Suppressor macrophage treated with lipopolysaccharide for 1 hour (primary cell): ENCODE measurements at places on chromosomes 2 and 18.

DNA sequence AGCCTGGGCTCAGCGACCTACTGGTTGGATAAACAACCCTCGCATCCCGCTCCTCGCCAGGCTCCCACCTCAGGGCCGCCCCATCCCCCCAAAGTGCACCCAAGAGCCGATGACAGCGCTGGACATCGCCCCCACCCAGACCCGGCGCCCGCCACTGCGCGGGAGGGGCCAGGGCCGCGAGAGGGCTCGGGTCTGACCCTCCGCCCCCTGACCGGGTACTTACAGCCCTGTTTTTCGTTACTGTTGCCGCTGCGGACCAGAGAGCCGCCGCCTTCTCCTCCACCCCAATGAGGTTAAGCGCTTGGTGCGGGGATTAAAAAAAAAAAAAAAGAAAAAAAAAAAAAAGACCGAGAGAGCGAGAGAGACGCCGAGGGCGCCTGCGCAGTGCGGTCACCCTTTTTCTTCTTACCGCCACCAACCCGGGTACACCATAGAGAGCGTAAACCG is at the start of gene CLASP1:
CLASP1 (minus strand) TSS at position 314 of the 447 bp plus-strand sequence. CDS start 43,567 bp downstream, outside the sequence.
- no peak for DNase-seq

DNA sequence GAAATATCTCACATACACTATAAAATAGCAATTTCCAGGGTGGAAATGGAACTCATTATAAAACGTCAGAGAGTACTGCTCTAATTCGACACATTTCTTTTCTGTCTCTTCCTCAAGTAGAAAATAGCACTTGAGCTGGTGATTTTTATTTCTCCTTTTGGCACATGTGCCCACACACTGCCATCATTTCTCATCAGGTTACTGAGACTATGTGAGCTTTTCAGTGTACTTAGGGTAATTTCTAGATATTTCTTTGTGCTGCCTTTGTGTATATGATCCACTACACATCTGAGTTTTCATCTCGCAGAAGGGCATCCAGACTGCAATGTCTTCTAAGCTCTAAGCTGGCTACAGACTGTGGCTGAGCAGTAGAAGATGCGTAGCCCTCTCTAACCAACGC is 62.1 kb upstream of the PGAP1 start:
- DNase-seq, result peak; percentile 48

GRCh38 chr2:102080451-102081242 is 61.9 kb upstream of the IL1R1 start:
- DNase-seq, result no peak

DNA sequence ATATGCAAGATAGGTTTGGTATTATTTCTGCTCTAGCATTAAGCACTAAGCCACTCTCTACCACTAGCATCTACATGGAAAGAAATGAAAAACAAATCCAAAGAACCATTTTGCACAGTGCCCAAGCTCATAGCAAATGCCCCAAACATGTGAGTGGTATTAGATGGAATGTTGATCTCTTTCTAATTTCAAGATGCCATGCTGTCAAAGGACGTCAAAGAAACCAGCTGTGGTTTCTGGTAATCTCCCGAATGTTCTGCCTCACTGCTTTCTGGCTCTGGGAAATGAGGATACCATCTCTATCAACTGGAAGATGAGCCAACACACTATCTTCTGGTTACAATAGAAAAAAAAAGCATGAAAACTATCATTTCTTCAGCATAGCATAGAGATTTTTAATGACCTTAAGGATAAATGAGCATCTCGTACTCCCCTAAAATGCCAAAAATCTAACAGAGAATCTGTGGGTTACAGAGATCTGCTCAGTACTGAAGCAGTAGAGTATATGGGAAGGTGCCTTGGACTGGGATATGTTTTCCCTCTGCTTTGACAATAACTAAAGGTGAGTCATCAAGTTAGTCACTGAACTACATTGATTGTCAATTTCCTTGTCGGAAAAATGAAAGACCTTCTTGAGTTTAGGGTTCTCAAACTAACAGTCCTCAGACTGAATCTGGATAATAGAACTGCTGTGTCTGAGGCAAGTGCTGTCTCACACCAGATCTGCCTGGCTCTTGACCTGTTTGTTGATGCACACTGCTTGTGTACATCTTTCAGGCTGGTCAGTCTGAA is 244.8 kb upstream of the NCKAP5 start:
- DNase-seq, result no peak

DNA sequence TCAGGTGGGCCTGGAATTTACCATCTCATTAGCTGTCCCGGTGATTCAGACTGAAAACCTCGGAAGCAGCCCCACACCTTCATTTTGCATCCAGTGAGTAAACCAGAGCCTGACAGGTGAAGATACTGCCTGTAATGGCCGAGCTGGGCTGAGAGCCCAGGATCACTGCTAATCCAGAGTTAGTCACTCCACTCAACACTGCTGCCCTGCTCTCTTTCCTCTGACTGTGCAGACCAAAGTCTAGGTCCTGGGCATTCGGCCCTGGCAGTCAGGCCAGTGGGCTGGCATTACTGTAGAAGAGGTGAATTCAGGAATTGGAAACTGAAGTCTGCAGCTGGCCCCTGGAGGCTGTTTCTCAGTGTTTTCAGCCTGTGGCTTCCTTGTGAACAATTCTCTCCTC is 44.3 kb downstream of the TMEM17 start:
- DNase-seq, result no peak

GRCh38 chr2:208097801-208098200 is 26.5 kb downstream of the CRYGD start:
- no peak for DNase-seq

DNA sequence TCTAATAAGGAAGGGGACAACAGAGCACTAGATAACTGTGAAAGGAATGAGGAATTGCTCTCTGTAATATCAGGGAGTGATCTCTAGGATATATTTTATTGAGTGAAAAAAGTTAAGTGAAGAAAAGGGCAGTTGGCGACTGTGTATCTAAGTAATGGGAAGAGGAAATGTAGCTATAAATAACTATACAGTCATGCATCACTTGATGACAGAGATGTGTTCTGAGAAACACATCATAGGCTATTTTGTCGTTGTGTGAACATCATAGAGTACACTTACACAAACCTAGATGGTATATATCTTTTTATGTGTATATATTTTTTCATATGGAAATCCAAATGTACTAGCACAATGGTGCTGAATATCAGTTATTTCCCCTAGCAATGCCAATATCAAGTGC is 329.3 kb downstream of the TXNL1 start:
- peak; percentile 38 for DNase-seq

- DNase-seq, result no peak
Observed at GRCh38 chr2:78993518-78994148, 31.9 kb upstream of the REG3G start.

- no peak for DNase-seq
Observed at GRCh38 chr2:75560022-75560767, 544 bp downstream of the EVA1A start.

DNA sequence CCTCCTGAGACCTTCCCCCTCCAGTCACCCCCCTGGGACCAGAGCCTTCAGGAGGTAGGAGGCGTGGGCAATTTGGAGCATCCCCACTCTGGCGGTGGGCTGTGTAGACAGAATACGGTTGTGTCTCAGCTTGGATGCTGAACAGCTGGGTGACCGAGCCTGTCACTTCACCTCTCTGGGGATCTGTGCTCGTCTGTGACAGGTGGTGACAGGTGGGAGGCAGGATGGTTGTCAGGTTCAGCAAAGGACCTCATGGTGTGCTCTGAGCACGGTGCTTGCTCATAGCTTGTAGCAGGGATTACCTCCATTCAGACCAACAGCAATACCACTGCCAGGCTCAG is 186.5 kb upstream of the HS6ST1 start:
- DNase-seq, result no peak

DNA sequence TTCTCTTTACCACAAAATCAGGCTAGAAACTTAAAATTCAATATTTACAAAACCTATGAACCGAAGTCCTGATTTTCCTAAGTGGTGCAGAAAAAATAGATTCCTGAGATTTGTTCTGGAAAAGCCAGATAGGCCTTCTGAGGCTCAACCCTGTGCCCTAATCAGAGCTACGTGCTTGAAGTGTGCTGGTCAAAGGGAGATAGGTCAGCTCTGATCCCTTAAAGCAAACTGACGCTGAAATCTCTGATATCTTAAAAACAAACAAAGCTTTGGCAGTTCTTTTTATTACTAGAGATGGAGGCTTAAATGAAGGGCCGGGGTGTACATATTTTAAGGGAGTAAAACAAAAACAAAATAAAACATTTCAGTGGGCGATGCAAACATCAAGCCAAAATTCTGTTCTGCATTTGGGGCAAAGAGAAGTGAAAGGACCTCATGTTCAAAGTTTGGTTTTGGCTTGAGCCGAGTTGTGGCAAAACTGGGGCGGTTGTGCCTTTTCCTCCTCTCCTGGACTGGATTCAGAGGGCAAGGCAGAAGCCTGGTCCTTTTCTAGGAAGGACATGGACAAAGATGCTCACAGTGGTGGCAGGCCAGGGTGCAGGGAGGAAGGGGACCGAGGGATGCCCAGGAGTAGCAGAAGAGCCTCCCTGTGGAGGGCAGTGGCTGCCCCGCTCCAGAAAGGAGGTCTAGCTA is 295.0 kb downstream of the CDCA7 start:
- DNase-seq, result no peak

DNA sequence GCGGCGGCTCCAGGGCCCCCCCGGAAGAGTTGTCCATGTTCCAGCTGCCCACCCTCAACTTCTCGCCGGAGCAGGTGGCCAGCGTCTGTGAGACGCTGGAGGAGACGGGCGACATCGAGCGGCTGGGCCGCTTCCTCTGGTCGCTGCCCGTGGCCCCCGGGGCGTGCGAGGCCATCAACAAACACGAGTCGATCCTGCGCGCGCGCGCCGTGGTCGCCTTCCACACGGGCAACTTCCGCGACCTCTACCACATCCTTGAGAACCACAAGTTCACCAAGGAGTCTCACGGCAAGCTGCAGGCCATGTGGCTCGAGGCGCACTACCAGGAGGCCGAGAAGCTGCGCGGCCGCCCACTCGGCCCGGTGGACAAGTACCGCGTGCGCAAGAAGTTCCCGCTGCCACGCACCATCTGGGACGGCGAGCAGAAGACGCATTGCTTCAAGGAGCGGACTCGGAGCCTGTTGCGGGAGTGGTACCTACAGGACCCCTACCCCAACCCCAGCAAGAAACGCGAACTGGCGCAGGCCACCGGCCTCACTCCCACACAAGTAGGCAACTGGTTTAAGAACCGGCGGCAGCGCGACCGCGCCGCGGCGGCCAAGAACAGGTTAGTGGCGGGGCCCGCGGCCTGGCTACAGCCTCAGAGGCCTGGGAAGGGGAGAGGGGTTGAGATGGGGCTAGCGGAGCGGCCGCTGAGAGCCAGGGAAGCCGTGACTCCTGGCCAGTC is 965 bp downstream of the SIX3 start:
- DNase-seq, result no peak

DNA sequence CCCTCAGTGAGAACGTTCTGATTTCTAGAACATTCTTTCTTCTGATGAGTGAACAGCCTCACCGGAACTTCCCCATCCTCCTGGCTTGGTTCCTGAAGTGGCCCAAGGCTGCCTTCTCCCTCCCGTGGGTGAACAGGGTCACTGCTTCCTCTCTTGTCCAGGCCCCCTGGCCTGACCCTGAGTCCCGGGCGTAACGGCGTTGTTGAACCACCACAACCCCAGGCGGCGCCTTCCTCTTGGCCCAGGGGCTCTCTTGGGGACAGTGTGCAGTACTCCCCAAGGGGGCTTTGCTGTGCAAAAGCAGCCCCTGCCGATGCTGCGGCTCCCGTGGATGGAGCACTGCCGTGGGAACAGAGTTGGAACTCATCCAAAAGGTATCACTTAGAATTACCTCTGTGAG is 147.2 kb downstream of the TSN start:
- DNase-seq, result no peak

DNA sequence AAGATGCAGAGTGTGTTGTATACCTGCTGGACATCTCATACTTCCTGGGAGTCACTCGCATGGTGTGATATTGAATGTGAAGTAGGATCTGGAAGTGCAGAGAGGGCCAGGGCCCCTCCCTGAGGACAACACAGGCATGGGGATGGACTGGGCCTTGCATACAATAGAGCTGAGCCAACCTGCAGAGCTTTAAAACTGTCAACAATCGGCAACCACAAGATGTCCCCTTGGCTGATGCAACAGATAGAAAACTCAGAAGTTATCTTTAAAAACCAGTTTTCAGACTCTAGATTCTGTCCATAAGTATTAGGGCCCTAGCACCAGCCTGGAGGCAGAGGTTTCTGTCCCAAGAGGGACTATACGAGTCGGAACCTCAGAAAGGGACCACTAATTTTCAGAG is 19.7 kb downstream of the EVA1A start:
- no peak for DNase-seq

DNA sequence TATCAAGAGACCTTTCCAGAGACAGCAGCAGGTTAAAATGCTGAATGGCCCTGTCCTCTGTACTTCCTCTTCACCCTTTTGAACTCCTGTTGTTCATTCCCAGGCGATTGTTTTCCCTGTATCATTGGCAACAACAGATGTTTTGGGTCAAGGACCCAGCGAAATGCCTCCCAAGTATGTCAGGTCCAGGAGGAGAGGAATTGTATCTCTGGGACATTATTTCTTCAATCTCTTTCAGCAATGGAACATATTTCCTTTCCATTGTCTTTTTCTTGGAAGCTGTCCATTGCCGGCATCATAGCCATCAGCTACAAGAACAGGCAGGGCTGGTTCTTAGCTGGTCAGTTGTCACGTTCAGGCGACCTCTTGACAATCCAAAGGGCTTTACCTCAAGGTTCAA is 76.2 kb downstream of the NRP2 start:
- no peak for DNase-seq

GRCh38 chr18:73315381-73315780 is 447.6 kb upstream of the NETO1 start:
- DNase-seq, result no peak

- DNase-seq, result peak; percentile 52
Observed at GRCh38 chr2:100237770-100238169, 84.5 kb downstream of the LONRF2 start.

DNA sequence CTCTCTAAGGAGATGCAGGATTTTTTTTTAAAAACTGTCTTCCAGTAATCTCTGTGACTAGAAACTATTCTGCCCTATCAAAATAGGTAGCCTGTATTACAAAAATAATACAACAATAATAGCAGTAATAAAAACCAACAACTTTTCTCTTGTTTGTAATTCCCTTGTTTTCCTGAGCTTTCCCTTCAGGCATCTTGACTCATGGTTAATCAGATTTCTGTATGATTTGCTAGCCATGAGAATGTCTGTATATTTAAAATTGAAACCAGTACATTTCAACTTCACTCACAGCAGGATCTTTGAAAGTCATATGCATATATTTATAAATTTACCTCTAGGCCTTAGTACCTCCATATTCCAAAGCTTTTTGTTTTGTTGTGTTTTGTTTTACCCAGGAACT is 38.2 kb downstream of the SLC4A10 start:
- no peak for DNase-seq

GRCh38 chr2:241064802-241065354 is 37.2 kb downstream of the MTERF4 start:
- no peak for DNase-seq

- no peak for DNase-seq
Observed at GRCh38 chr2:51441786-51442185, 409.9 kb upstream of the NRXN1 start.

- no peak for DNase-seq
Observed at GRCh38 chr2:75513616-75514170, 47.0 kb downstream of the EVA1A start.
